ENCODE measurements at places on chromosomes 12 and 14.

DNA sequence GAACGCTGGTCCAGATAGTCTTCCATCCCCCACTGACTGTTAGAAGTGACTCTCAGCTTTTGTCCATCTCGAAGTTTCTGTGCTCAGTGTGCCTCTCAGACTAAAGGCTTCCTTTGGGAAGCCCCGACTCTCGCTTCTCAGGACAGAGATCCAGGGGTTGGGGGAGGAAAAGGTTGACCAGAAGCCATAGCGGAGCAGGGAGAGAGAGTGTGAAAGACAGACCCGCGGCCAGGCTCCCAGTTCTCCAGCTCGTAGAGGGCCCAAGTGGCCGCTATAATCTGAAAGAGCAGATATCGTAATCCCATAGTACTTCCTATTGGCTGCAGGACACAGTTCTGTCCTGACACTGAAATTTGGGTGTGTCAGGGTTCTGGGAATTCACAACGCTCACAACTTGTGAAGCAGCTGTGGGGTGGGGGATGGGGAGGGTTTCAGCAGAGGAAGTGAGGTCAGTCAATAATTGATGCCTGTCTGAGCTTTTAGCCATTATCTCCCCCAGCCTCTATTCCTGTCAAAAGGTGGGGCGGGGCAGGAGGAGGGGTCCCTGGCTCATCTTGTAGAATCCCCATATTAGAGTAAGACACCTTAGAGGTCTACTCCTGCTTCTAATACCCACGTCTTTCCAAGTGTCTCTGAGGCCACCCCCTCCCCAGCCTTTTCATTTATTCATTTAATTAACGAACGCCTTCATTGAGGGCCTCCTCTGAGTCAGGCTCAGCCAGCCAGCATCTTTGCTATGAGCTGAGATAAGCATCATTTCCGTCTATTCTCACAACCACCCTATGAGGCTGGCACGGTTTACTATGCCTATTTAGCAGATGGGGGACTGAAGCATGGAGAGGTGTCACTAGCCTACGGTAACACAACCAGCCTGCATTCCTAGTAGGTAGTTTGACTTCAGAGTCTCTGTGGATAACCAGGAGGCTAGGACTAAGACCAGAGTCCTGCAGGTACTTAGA, 1.6 kb upstream of the ACVRL1 start:
- DNase-seq: no peak

GRCh38 chr14:54085232-54085761, 128.7 kb upstream of the BMP4 start:
- DNase-seq: no peak

DNA sequence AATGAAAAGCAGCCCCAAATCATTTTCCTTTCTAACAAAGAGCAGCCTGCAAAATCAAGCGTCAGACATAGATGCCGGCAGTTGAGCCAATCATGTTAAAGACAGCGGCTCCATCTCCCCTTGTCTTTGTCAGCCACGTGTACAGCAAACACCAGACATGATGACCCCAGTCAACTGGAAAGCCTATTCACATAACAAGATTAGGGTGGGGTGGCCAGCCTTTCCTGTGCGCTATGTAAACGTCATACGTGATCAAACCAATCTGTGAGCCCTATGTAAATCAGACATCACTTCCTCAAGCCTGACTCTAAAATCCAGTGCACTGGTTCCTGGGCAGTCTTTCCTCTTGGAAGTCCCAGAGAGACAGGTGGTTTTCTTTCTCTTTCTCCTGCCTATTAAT, 9.9 kb upstream of the FICD start:
- DNase-seq: no peak

DNA sequence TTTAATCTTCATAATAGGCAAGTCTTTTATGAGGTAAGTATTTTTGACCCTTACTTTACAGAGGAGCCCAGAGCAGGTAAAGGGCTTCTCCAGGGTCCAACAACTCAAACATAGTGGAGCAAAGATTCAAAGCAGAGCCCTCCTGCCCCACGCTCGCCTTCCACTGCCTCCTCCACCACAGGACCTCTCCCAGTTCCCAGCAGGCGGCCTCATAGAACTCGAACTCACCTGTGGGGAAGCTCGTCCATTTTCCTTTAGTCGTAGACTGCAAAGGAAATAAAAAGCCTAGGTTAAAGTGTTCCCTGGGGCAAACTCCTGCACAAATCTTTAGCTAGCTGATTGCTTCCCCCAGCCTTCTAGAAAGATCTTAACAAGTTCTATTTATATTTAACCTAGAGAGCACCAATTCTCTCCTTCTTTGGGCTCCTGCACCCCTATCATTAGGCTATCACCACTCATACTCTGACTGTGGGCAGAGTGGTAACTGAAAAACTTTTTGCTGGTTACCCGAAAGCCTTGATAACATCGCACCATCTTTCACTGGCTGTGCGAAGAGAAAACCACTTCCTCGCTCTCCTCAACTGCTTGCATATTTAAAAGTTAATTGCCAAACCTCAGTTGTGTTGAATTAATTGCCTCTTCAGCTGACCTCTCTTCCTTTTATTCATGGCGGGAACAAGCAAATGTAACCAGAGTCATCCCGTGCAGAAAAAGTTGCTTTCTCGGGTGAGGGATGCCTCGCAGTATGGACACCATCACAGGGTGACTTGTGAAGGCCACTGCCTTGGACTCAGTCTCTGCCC, 299.6 kb downstream of the DPF3 start:
- no peak for DNase-seq

GRCh38 chr14:96354246-96354645, 8.9 kb downstream of the ATG2B start:
- DNase-seq: no peak

DNA sequence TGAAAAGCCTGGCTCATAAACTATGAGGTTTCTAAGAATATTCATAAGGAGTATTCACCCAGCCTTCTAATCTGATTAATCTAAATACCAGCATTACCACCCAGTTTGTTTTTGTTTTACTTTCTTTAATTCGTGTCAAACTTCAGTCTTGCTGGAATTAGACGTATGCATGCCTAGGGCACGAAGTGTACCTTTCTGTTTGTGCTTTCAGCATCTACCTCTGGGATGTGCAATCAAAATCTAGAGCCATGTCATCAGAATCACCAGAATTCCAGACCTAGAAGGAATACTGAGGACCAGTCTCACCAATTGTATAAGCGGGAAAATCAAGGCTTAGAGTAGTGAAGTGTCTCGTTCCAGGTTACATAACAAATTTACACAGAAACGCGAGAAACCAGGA, 57.3 kb downstream of the KITLG start:
- no peak for DNase-seq

- DNase-seq: no peak
Measured at GRCh38 chr14:104239861-104240301, 101.5 kb downstream of the KIF26A start.

DNA sequence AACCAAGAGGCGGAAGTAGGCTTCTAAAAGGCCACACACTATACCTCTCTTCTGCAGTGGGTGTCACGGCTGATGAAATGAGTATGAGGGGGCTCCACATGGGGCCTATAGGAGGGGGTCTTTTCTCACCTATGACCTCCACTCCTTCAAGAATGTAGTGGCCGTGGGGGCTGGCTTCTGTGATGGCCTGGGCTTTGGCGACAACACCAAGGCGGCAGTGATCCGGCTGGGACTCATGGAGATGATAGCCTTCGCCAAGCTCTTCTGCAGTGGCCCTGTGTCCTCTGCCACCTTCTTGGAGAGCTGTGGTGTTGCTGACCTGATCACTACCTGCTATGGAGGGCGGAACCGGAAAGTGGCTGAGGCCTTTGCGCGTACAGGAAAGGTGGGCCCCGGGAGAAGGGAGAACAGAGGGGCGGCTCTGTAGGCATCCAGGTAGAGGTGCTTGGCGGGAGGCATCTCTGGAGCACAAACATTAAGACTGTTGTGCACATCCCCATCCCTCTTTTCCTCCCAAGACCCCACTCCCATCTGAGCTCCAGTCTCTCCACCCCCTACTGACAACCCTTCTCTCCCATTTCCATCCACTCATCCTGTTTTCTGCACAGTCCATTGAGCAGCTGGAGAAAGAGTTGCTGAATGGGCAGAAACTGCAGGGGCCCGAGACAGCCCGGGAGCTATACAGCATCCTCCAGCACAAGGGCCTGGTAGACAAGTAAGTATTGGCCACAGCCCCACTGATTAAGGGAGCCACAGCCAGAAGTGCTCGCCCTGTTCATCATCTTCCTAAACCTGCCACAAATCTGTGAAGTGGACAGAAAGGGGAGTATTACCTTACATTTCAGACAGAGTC, 3.8 kb downstream of the GPD1 start:
- no peak for DNase-seq

DNA sequence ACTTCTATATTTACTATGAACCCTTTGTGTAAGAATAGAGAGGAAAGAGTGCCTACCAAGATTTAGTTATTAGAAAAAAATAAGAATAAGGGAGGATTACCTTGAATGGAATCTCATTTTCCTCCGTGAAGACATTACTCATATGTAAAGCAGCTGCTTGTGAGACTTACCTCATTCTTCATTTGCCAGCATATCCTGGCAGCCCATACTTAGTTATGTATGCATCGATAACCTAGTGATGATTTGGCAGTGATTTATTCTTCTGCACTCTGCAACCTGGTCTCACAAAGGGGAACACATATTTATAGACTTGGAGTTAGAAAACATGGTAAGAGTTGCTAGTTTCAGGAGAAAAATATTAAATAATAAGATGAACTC, 56.8 kb downstream of the LRFN5 start:
- DNase-seq: peak; percentile 86

DNA sequence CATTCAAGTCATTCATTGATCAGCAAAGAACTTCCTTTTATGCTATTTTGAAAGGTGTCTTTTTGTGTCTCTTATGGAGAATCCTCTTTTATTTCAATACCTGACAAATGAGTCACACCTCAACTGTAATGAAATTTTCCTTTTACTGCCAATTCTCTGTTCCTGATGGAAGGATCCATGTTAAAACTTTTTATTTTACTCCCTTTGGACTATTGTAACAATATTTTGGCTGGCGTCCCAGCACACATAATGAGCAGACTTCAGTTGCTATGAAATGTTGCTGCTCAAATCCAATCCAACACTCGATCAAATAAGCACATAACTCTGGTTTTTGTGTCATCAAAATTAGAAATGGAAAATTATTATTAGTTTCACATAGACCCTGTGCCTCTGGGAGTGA, 21.9 kb upstream of the SLC15A5 start:
- no peak for DNase-seq

- DNase-seq: no peak
Measured at GRCh38 chr12:3972576-3972975, 99.4 kb upstream of the PARP11 start.

DNA sequence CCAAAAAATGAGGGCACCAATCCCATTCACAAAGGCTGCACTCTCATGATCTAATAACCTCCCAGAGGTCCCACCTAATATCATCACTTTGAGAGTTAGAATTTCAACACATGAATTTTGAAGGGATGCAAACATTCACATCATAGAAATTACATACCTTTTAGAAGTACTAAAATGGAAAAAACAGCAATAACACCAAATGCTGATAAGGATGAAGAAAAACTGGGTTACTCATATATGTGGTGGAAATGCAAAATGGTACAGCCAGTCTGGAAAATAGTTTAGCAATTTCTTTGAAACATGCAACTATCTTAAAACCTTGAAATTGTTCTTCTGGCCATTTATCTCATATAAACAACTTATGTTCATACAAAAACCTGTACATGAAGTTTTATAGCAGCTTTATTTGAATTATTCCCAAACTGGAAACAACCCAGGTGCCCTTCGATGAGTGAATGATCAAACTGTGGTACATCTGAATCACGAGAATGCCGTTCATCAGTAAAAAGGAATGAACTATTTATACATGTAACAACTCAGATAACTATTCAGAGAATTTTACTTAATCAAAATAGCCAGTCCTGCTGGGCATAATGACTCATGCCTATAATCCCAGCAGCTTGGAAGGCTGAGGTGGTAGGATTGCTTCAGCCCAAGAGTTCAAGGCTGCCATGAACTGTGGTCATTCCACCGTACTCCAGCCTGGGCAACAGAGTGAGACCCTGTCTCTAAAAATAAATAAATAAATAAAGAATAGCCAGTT, 109.4 kb upstream of the SSTR1 start:
- peak; percentile 81 for DNase-seq

- DNase-seq: no peak
Measured at GRCh38 chr14:91241863-91242262, 2.6 kb downstream of the GPR68 start.

GRCh38 chr12:86193931-86194330, 62.3 kb downstream of the MGAT4C start:
- DNase-seq: peak; percentile 4

DNA sequence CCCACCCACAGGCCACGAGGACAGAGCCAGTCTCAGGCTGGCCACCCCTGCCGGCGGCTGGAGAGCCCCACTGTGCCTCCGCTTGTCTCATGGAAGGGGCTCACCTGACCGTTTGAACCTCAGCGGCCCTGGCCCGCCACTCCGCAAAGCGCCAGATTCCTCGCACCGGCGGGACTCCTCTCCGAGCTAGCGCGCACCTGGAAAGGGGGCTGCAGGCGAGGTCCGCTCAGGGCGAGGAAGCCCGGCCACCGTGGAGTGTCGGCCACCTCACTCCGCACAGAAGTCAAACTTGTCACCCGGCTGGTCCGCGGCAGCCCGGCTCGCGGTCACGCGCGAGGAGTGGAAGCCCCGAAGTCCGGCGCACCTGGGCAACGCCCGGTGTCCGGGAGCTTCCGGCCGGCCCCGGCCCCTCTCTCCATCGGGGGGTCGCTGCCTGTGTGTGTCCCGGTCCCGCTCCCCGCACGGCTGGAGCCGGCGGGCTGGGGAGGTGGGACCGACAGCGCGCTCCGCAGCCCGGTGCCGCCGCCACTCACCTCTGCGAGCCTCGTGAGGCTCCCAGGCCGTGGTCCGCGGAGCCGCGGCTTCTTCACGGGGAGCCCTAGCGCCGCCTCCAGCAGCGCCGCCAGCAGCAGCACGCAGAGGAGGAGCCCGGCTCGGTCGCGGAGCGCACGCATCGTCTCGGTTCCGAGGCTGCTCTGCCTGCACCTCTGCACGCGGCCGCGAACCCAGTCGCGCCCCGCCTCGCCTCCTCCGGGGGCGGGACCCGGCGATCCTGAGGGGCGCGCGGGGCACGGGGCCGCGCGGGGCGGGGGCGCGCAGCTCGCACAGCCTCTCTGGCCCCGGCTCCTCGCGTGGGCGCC, at the start of gene ISM2:
Gene ISM2, minus strand, starts transcription at position 697 of the 860 bp plus-strand sequence. Its CDS starts 23 bp downstream, at position 674.
- DNase-seq: peak; percentile 51

DNA sequence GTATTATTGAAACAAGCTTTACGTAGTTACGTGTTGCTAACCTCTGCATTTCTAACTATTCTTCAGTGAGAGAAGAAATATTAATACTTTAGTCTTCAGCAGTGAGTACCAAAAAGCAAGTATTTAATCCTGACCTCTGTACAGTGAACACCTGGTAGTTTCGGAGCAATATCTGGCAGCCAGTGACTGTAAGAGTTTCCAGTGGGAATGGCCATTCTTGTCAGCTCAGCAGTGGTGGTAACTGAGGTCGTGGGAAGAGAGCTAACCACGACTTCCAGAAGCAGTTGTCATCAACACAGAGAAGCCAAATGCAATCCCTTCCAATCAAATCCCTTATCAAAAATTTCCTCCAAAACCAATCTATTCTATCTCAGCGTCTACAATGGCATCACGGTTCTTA, 1500.2 kb upstream of the FLRT2 start:
- DNase-seq: no peak

DNA sequence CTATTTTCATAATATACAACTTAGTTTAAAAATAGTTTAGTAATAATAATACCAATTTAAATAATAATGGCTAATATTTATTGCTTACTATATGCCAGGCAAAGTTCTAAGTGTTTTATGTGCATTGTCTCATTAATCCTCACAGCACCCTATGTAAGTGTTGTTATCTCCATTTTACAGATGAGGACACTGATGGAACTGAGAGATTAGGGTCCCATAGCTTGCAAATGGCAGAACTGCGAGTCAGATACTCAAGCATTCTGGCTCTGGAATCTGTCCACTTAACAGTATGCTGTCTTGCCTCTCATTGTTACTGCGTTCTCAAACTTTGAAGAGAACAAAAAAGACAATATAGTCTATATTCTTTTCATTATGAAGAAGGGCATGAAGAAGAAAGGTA, 19.0 kb downstream of the AP5M1 start:
- DNase-seq: no peak

All from kidney tubule cell (primary cell).